ENCODE measurements at places on chromosomes 7 and 10.

DNA sequence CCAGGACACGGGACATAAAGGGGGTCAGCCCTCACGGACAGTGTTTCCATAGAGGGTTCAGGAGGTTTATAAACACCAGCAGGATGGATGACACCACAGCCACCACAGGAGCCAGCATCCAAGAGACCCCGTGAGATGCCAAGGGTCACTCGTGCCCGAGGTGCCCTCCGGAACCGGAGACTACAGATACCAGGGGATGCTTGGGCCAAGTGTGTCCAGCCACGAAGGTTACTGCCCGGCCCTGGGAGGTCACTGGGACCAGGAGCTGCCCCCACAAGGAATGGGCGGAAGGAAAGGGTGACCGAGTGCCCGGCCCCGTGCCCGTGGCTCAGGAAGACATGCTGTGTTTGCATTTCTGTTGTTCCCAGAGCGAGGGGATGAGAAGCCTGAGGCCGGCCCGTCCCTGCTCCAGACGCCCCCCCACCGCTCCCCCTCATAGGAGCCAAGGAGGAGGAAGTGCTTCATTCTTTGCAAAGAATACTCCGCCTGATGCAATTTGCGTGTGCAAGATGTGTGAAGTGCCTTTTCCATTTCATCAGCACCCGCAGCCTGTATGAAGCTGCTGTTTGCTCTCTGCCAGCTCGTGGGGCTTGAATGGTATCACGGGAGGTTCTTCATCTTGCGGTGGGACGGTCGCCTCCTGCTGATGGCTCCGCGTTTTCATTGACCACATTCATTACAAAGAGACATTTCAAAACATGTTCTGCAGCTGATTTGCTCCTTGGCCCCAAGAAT, 176.4 kb downstream of the ELFN1 start:
- DNase-seq = no peak

GRCh38 chr10:6167456-6167855, 35.3 kb upstream of the PFKFB3 start:
- DNase-seq = no peak

DNA sequence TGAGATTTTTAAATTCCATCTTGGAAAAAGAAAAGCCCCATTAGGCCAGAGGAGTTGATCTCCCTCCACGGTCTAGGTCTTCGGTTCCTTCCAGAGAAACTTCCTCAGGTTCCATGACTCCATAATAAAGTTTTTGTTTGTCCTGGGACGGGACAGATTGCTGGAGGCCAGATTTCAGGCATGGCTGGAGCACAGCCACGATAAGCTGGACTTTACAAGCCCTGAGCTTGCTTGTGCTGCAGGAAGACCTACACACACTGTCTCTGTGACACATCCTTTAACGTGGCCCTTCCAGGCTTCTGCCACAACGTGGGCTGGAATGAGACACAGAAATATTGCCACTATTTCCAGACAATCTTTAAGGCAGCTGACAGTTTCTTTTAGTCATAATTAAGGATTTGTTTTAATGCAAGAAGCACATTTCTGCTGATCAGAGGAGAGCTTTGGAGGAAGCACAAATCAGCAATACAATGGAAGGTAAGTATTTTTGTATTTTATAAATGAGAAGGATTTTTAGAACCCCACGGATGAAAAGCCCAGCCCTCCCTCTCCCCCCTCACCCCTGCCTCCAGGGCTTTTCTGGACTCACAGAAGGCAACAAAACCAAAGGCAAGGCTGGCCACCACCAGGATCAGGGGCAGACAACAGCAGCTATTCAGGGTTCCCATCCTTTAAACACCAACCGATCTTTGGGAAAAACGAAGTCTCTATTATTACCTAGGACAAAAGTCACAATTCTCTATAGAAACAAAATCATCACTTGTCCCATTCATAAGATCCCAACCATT, 6.5 kb downstream of the CTBP2 start:
- DNase-seq = no peak

DNA sequence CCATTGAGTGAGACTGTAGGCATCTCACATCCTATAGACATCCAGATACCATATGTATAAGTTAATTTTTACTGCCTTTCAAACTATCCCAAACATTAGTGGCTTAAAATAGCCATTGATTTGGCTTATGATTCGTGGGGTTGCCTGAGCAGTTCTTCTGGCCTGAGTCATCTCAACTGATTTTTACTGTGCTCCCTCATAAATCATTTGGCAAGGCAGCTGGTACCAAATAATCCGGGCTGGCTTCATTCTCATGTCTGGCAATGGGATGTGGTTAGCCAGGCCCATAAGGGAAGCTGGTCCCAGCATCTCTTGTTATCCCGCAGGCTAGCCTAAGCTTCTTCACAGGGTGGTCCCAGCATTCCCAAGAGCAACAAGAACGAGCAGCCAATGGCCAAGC, 6.7 kb upstream of the LRGUK start:
- no peak for DNase-seq

DNA sequence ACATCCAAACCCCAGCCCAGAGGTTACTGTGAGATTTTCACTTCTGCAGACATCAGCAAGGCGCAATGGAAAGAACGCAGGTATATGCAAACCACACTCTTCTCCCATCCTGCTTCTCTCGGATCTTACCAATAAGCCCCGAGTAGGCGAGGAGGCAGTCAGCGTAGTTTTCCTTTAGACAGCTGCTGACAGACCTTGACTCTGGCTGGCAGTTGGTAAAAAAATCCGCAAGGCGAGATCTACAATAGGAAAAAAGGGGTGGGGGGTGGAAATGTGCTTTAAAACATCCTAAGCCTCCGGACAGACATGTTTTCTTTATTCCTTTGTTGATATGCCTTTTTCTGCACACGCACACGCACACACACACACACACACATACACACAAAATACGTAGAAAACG, 176.5 kb downstream of the GFRA1 start:
- DNase-seq = no peak

- DNase-seq = peak; percentile 5
These were observed 49.2 kb downstream of the ADRA2A start for GRCh38 chr10:111126077-111126476.

- no peak for DNase-seq
These were observed 291.3 kb upstream of the PHYHIPL start for GRCh38 chr10:58885146-58885545.

- DNase-seq = no peak
These were observed 312.4 kb upstream of the DGKB start for GRCh38 chr7:15214976-15215375.

- DNase-seq = no peak
These were observed 12.0 kb upstream of the KLHL7 start for GRCh38 chr7:23093546-23093945.

GRCh38 chr7:81110673-81111072, 191.8 kb upstream of the SEMA3C start:
- no peak for DNase-seq

DNA sequence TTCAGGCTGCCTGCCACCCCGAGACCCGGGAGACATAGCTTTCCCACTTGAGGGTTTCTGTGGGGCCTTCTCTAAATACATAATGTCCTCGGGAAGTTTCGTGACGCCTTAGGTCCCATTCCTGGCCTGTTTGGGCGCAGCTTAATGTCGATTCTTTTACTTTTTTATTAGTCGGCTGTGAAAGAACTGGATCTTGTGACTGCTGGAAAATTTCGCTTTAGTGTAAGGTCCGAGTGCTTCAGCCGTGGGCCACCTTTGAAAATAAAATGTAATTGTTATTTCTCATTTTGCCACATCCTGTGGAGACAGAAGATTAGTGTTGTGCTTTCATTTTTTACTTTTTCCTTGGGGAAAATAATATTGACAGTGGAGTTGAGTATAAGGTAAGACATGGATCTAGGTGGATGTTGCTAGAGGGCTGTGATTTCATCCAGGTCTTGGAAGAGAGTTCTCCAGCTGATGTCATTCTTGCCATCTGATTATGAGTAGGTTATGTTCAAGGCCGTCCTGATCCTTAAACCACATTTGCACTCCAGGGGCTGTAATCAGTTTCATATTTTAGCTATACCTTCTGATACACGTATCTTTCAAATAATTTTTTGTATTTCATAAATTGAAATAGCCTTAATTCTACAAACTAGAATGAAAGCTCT, 830 bp downstream of the RAB18 start:
- DNase-seq = no peak

GRCh38 chr10:116779076-116779687, 36.8 kb upstream of the HSPA12A start:
- no peak for DNase-seq

GRCh38 chr10:113788604-113789083, 37.2 kb downstream of the PLEKHS1 start:
- DNase-seq = no peak

GRCh38 chr10:123269675-123270074, 115.5 kb downstream of the BUB3 start:
- no peak for DNase-seq

GRCh38 chr7:152683297-152683696, 7.4 kb upstream of the XRCC2 start:
- no peak for DNase-seq

DNA sequence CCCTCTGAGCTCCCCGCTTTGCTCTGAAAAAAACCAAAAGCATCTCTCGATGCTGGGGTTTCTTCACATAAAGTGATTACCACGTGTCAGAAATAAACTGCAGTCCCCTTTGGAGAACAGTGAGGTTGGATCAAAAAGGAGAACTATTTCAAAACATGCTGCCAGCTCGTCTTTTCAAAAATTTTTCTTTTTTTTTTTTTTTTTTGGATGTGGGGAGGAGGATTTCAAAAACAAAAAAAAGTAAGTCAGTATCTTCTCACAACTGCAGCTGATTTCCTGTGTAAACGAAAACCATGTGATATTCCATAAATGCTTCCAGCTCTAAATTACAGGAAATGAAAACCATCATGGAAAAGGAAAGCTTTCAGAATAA, 155.0 kb upstream of the LYZL2 start:
- DNase-seq = no peak

- DNase-seq = no peak
These were observed 23.2 kb upstream of the PIP4K2A start for GRCh38 chr10:22737587-22737986.

DNA sequence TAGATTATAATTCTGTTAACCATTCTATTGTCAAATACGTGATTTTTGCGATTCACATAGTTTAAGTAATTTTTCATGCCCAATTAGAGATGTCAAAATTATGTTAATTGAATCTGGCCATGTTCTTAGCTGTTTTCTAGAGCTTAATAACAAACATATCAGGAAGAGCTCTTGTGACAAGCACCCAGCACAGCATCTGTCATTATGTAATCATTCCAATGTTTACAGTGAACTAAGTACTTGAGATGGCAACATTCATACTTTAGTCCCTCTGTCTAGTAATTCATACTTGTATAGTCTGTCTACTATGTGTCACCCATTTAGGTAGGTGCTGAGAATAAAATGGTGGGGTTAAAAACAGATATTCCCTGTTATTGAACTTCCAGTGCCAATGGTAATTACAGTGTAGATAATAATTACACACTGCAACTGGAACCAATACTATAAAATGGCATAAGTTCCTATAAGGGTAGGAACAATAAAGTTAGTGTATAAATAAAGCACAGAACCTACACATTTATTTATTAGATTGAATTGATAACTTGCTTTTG, 55.2 kb downstream of the ZEB1 start:
- no peak for DNase-seq

DNA sequence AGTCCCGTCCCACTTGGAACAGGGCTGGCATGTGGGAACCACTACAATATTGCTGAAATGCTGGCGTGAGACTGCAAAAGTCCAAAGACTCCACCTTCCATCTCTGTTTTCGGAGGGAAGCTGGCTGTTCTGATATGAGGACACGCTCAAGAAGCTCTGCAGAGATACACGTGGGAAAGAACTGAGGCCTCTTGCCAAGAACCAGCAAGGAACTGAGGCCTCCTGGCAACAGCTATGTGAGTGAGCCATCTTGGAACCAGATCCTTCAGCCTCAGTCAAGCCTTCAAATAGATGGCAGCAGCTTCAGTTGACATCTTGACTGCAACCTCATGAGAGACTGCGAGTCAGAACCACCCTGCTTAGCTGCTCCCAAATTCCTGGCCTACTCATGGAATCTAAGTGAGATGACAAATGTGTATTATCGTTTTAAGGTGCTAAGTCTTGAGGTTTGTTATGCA, 30.8 kb downstream of the SGMS1 start:
- DNase-seq = no peak

GRCh38 chr10:62915158-62915557, 99.0 kb upstream of the EGR2 start:
- DNase-seq = no peak

GRCh38 chr7:73696372-73696771, 13.0 kb downstream of the BUD23 start:
- no peak for DNase-seq

Measured in osteocyte (in vitro differentiated cells).